Stimulated activated CD4-positive, alpha-beta T cell treated with anti-CD3 and anti-CD28 coated beads, Interleukin-2, amount 100 ng/mL, for 24 hours (primary cell): ENCODE measurements at places on chromosomes 1 and 21.

GRCh38 chr1:201552941-201553351 is 14.0 kb downstream of the NAV1 start:
- DNase-seq: no peak

DNA sequence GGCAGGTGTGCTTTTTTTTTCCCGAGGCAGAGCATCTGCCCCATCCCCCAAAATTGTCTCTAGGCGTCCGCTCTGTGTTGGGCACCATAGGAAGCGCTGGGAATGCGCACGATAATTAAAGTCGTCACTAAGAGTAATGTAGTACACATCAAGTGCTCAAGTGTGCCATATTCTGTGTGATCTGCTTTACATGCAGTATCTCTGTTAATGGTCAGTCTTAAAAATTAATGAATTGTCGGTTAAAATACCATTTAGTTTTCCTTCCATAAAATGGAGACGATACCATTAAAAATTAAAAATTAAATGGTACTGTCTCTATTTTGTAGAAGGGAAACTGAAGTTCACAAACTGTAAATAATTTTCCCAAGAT is 544 bp upstream of the CCT8 start:
- no peak for DNase-seq

DNA sequence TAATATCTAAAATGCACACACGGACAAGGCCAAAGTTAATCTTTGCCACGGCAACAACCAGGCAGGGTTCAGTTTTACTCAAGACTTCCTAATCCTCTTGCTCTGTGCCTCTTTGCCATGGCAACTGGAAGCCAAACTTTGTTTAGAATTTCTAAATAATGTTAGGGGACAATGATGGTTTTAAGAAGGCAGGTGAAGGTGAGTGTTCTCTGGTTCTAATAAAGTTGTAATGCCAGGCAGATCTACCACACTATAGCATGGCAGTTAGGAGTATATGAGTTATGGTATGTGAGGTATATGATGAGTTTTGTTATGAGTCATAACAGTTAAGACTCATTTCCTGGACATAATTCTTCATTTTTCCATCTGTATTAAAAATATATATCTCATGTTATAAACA is 2.7 kb downstream of the PTPRC start:
- peak; percentile 25 for DNase-seq

- no peak for DNase-seq
Measured at GRCh38 chr1:214369364-214369763, 88.4 kb downstream of the SMYD2 start.

GRCh38 chr1:190808035-190808434 is 330.4 kb upstream of the BRINP3 start:
- no peak for DNase-seq

DNA sequence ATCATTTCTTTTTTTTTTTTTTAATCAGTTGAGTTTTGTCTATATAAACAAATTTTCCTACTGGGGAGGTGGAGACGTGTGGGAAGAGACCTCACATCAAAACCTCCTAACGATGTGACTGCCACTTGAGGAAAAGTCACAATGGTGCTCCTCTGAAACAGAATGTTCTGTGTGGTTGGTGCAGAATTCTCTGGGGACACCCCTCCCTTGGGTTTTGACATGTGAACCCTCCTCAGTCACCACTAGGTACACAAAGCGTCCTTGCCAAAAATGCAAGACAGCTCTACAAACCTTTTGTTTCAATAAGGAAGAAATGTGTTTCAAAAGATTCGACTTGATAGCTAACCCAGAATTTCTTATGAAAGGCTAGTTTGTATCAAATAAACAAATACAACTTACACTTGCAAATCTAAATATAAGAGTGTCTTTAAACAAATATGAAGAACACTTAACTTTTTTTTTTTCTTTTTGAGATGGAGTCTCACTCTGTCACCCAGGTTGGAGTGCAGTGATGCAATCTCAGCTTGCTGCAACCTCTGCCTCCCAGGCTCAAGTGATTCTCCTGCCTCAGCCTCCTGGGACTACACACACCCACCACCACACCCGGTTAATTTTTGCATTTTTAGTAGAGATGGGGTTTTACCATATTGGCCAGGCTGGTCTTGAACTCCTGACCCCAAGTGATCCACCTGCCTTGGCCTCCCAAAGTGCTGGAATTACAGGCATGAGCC is 9.3 kb downstream of the SLC25A24 start:
- DNase-seq: no peak

- no peak for DNase-seq
Measured at GRCh38 chr1:88695781-88696180, 11.7 kb downstream of the PKN2 start.

DNA sequence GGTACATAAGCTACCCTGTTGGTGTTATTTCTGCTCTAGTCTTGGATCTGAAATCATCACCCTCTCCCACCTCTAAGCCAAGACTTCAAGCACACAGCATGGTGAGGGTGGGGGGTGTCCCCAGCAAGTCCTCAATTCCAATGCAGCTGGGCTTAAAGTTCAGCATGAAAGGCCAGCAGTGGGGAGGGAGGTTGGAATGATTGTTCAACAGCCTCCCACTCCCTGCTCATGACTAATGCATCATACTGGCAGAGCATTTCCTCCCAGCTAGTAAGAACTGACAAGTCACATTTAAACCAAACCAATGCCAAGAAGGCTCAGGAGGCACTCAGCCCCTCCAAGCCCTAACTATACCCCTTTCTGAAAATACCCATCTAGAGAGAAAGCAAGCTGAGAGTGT is 50.1 kb downstream of the TIAM1 start:
- peak; percentile 65 for DNase-seq

DNA sequence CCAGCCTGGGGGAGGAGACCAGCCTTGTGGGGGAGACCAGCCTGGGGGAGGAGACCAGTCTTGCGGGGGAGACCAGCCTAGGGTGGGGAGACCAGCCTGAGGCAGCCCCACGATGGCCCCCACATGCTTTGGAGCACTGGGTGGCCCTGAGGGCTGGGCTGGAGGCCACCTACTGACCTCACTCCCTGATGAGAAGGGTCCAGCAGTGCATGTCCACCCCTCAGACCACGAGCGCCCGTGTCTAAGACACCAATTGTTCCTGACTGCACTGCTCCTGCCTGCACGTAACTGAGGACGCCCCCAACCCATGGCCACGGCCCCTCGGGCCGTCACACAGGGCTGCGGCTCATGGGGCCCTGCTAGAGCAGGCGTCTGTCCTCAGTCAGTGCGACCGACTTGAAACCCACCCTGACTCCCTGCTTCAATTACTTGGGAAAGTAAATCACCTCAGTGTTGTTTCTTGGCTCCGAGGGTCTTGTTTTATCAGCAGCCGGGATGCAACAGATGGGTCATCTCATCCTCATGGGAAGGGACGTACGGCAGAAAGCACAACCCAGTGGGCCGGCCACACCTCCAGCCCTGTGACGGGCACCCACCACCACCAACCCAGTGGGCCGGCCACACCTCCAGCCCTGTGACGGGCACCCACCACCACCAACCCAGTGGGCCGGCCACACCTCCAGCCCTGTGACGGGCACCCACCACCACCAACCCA is at the start of gene SPATC1L:
Gene SPATC1L (minus strand): TSS at position 550 of the 715 bp plus-strand sequence. CDS start 1,643 bp downstream, outside the sequence.
- DNase-seq: peak; percentile 55

GRCh38 chr1:157961805-157962762 is 31.4 kb upstream of the KIRREL1 start:
- no peak for DNase-seq

- DNase-seq: no peak
Measured at GRCh38 chr1:182633657-182634281, 29.6 kb upstream of the RGS16 start.

- DNase-seq: no peak
Measured at GRCh38 chr1:93750955-93751354, 69.3 kb upstream of the BCAR3 start.

- DNase-seq: no peak
Measured at GRCh38 chr21:45338311-45339017, 50.8 kb upstream of the POFUT2 start.

- peak; percentile 57 for DNase-seq
Measured at GRCh38 chr1:119141020-119141424, 569 bp upstream of the WARS2 start.

GRCh38 chr1:178127482-178128191 is 33.7 kb downstream of the RASAL2 start:
- DNase-seq: no peak

- peak; percentile 21 for DNase-seq
Measured at GRCh38 chr1:50271968-50272578, 151.2 kb downstream of the DMRTA2 start.

DNA sequence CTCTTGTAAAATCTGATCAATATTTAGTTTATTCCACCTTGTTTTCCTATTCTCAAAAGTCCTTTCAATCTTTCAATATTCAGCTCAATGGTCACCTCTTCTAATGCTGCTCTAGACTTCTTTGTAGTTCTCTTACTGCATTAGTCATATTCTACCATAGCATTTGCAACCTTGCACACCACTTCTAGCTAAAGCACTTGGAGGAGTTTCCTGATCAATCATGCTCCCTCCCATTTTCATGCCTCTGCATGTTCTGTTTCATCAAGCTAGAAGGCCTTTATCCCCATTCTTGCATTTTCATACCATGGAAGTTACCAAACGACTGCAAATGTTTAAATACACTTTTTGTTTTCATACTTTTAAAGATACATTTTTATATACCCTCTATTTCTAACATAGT is 72.1 kb downstream of the SLC5A9 start:
- DNase-seq: no peak

GRCh38 chr1:38990386-38990737 is 714 bp upstream of the AKIRIN1 start:
- DNase-seq: no peak

GRCh38 chr1:153698020-153698922 is 19.8 kb downstream of the NPR1 start:
- no peak for DNase-seq

DNA sequence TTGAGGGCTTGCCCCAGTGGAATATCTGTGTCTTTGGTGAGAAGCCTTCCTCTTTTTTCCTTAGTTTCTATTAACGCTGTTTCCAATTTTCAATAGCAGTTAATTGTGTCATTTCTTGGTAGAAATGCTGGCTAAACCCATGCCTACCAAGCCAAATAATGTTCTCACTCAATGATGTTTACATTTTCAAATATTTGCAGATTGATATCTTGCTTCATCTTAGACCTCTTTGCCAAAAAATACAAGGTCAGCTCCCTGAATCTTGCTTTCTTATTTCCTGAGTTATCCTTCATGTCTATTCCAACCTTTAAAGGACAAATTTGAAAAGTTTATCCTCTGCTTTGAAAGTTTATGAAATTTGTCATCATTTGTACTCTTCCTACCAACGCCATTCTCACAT is 5.1 kb downstream of the KCNJ15 start:
- DNase-seq: no peak

GRCh38 chr1:228958121-228958520 is 222.8 kb downstream of the RHOU start:
- no peak for DNase-seq

GRCh38 chr1:147549526-147549925 is 8.2 kb downstream of the BCL9 start:
- DNase-seq: no peak

DNA sequence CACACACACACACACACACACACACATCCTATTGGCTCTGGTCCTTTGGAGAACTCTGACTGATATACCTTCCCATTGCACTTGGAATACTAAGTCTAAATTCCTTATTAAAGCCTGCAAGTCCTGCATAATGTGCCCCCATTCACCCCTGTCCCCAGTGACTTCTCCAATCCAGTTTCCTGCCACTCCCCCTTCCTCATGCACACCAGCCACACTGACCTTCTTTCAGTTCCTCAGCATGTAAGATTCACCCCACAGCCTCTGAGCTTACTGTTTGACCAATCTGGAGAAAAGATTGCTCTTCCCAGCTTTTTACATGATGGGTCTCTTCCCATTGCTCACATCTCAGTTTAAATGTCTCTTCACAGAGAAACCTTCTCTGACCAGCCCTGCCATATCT is 146.6 kb downstream of the TBX15 start:
- no peak for DNase-seq

- DNase-seq: no peak
Measured at GRCh38 chr21:18716578-18717138, 313.1 kb upstream of the TMPRSS15 start.

DNA sequence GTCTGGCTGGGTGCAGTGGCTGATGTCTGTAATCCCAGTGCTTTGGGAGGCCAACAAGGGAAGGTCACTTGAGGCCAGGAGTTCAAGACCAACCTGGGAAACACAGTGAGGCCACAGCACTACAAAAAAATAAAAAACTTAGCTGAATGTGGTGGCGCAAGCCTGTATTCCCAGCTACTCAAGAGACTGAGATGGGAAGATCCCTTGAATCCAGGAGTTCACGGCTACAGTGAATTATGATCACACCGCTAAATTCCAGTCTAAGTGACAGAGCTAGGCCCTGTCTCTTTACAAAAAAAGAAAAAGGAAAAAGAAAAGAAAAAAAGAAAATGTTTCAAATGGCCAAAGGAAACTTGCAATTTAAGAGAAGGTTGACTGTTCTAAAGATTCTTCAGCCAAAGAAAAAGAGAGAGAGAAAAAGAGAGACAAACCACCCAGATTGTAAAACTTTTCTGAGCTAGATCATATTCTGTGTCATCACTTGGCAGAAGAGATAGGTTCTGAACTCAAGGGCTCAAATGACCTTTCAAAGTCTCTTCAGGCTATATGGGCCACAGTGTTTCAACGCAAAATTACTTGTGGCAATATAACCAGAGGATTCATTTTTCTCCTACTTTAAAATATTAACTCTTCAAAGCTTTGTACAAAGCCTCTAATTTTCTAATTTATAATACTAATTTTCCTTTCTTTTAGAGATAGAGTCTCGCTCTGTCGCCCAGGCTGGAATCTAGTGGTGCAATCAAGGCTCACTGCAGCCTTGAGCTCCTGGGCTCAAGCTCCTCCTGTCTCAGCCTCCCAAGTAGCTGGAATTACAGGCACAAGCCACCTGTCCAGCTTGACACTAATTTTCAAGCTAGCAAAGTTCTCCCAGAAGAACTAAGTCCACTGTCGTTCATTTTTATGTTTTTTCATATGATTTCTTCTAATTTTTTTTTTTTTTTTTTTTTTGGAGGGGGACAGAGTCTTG is 20.5 kb downstream of the ARID4B start:
- DNase-seq: no peak

DNA sequence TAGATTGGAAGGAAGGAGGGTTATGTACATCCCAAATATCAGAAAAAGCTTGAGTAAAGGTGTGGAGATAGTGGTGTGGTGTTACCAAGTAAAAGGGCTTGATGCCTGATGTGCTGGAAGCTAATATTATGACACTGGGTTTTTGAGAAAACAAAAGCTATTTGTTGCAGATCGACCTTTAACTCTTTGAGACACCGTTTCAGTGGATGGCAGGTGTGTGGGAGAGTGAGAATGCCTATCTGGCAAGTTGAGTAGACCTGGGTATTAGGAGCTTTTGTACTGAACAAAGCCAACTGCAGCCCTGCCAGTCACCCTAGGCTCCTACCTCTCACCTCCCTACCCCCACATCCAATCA is 1.4 kb downstream of the MMACHC start:
- no peak for DNase-seq

DNA sequence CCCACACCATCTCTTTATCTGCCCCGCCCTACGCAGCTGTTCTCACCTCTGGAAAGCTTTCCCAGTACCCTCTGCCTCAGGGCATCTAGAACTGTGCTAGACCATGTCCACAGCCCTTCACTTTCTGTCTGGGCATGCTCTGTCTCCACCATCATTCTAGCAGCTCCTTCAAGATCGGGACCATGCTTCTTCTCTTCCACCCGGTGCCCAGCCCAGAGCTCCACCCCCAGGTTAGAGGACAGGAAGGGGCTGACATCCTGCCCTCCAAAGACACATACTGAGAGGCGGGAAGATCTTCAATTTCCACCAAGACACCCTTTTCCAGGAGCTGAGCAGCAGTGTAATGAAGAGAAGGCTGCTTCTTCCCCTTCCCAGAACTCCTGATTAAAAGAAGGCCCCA is 27.7 kb upstream of the MEF2D start:
- no peak for DNase-seq
